ENCODE measurements at places on chromosomes 11 and 22.

- no peaks in the 10 kb centered on the region for H3K4me1 ChIP-seq
- H3K4me3 ChIP-seq: no peak overlapping the region
- no peak for DNase-seq
Observed at GRCh38 chr11:36558571-36559413, 9.0 kb upstream of the RAG1 start.

DNA sequence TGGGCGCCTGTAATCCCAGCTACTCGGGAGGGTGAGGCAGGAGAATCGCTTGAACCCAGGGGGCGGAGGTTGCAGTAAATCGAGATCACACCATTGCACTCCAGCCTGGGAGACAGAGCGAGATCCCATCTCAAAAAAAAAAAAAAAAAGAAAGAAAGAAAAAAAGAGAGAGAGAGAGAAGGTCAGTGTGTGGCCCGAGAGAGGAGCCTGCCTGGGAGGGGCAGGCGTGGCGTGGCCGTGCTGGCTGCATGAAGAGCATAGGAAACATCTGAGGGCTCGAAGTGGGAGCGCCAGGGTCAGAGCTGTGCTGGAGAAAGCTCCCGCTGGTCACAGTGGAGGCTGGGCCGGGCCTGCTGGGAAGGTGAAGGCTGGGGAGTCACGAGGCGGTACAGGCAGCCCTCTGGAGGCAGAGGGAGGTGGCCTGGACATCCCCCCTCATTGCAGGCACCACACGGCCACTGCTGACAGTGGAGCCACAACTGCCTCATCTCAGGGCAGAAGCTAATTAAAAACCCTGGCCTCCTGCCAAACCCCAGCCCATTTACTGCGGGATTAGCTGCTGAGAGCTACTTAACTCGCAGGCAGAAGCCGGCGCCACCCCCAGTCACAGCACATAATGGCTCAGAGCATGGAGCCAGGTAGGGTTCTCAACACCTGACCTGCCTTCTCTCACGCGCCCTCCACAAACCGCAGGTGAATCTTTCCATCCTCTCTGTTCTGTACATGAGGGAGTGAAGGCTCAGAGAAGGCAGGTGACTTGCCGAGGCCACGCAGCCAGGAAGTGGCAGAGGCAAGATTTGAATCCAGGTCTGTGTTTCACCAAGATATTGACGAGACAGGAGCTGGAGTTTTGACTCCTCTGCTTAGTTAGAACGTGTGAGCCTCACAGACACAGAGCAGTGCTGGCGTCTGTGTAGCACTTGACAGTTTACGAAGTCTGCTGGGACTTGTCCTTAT lies 32.6 kb downstream of the NFAM1 start:
- no peaks in the 10 kb centered on the region for H3K27me3 ChIP-seq
- no peaks in the 10 kb centered on the region for H3K36me3 ChIP-seq
- DNase-seq: no peak
- H3K4me1 ChIP-seq: peaks cover 13% of the 10 kb centered on the region

DNA sequence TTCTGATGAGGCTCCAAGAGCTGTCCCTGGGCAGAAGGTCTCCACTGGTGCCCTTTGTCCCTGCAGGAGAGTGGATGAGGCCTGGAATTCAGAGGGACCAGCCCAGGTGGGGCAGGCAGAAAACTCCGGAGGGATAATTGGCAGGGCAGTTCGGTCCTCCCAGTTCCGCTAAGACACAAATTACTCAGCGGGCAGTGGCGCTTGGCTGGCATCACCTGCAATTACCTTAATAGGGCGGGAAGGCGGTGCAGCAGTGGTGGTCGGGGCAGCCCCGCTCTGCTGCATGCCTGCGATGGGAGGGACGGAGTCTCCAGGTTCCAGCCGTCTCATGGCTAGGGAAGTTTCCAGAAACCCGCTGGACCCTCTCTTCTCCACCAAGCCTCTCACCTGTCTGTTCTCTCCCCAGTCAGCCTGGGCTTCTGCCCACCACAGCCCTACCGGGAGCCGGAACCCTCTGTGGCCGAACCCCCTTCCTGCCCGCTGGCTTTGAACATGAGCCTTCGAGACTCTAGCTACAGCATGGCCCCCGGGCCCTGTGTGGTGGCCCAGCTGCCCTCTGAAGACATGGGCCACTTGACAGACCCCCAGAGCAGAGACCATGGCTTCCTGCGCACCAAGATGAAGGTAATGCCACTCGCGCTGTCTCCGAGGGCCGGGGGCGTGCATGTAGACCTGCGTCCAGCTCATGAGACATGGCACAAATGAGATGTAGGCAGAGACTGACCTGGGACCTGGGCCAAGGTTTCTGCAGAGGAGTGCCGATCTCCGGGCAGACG lies 7.0 kb downstream of the OVOL1 start:
- DNase-seq: no peak
- H3K27me3 ChIP-seq: no peaks in the 10 kb centered on the region
- H3K27ac ChIP-seq: no peak overlapping the region
- no peaks in the 10 kb centered on the region for H3K4me1 ChIP-seq
- H3K36me3 ChIP-seq: no peaks in the 10 kb centered on the region

DNA sequence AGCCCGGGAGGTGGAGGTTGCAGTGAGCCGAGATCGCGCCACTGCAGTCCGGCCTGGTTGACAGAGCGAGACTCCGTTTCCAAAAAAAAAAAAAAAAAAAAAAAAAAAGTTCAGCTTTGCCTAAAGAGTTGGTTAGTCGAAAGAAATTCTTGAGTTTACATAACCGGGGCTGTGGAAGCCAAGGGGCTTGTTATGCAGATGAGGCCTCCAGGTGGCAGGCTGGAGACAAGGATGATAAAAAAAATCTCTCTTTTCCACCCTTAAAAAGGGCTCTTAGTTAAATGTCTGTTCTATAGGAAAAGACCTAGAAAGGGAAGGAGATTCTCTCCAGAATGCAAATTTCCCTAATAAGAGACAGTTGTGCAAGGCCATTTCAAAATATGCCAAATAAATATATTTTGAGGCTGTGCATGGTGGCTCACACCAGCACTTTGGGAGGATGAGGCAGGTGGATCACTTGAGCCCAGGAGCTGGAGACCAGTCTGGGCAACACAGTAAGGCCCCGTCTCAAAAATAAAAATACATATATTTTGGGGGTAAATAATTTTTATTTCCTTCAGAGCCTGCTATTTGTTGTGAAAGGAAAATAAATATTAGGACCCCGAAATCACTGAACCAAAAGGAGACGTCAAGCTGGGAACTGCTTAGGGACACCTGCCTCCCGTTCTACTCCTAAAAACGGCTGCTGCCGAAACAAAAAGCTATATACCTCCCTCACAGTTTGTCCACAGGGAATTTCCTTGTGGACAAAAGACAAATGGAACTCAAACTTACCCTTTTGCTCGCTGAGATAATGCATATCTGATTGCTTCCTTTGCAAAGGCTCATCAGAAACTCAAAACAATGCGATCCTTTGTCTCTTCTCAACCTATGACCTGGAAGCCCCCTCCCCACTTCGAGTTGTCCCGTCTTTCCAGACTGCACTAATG lies 2.4 kb upstream of the IFITM2 start:
- H3K36me3 ChIP-seq: no peaks in the 10 kb centered on the region
- peaks cover 14% of the 10 kb centered on the region for H3K4me1 ChIP-seq
- DNase-seq: peak; percentile 73
- H3K4me3 ChIP-seq: no peak overlapping the region
- H3K27me3 ChIP-seq: no peaks in the 10 kb centered on the region

- H3K4me1 ChIP-seq: no peaks in the 10 kb centered on the region
- H3K27me3 ChIP-seq: no peaks in the 10 kb centered on the region
- H3K4me3 ChIP-seq: no peak overlapping the region
- peak; percentile 2 for DNase-seq
- no peaks in the 10 kb centered on the region for H3K36me3 ChIP-seq
Observed at GRCh38 chr11:86869966-86870570, 69.7 kb downstream of the PRSS23 start.

- H3K4me3 ChIP-seq: no peak overlapping the region
- H3K27me3 ChIP-seq: no peaks in the 10 kb centered on the region
- no peak overlapping the region for H3K27ac ChIP-seq
Observed at GRCh38 chr22:36486619-36487384, 5.4 kb upstream of the TXN2 start.

DNA sequence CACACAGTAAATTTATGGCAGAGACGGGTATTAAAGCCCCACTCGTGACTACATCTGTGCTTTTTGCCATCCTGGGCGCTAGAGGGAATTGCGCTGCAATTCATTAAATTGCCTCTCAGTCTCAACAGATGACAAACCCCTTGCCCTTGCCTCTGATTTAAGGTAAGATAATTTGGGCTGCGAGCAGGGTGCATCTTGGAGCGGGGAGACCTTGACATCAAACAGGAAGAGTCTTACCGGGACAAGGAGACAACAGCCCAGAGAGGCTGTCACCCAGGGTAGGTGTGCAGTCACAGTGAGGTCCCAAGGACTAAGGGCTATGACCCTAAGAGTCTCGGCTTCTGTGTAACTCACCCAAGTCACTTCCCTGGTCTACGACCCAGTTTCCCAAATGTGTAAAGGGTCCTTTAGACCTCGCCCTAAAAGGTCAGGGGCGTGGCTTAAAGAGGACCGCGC lies 449 bp upstream of the TOM1 start:
- peaks cover 5% of the 10 kb centered on the region for H3K4me1 ChIP-seq
- DNase-seq: no peak
- no peaks in the 10 kb centered on the region for H3K36me3 ChIP-seq
- no peaks in the 10 kb centered on the region for H3K27me3 ChIP-seq
- peak overlapping the region; percentile 97 for H3K27ac ChIP-seq

DNA sequence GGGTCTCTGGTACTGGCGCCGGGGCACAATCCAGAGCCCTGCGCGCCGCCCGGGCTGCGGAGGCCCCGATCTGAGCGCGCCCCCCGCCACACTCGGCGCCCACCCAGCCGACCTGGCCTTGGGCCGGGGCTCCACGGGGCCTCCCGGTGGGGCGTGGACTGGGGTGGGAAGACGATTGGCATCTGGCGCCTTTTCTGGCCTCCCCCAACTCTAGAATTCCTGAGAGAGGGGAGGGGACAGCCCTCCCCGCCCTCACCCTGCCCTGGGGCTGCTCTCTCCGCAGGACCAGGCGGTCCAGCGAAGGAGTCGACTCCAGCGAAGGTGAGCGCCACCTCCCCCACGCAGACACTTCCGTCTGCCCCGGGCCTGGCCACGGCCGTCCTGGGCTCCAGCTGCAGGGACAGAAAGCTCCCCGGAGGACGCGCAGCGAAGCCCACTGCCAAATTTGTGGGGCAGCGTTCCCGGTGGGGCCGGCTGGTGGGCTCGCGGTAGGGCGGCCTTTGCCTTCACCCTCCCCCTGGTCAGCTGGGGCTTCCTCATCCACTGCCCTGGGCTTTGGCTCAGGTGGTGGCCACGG lies 593 bp downstream of the SSH3 start:
- H3K36me3 ChIP-seq: peaks cover 22% of the 10 kb centered on the region
- DNase-seq: no peak
- H3K4me1 ChIP-seq: no peaks in the 10 kb centered on the region
- H3K27me3 ChIP-seq: no peaks in the 10 kb centered on the region
- H3K4me3 ChIP-seq: peak overlapping the region; percentile 48
- H3K27ac ChIP-seq: no peak overlapping the region

- peaks cover 8% of the 10 kb centered on the region for H3K4me1 ChIP-seq
- no peak overlapping the region for H3K4me3 ChIP-seq
- H3K27ac ChIP-seq: no peak overlapping the region
Observed at GRCh38 chr11:33068611-33069340, 29.4 kb downstream of the TCP11L1 start.

GRCh38 chr11:445765-446588 lies 4.1 kb upstream of the PTDSS2 start:
- DNase-seq: no peak
- H3K27ac ChIP-seq: no peak overlapping the region
- peaks cover 45% of the 10 kb centered on the region for H3K4me1 ChIP-seq
- no peaks in the 10 kb centered on the region for H3K27me3 ChIP-seq
- no peaks in the 10 kb centered on the region for H3K36me3 ChIP-seq
- no peak overlapping the region for H3K4me3 ChIP-seq

GRCh38 chr11:74010306-74011300 lies 1.7 kb upstream of the UCP3 start:
- H3K36me3 ChIP-seq: peaks cover 3% of the 10 kb centered on the region
- peak overlapping the region; percentile 81 for H3K27ac ChIP-seq
- no peaks in the 10 kb centered on the region for H3K27me3 ChIP-seq
- H3K4me3 ChIP-seq: peak overlapping the region; percentile 27
- no peak for DNase-seq

DNA sequence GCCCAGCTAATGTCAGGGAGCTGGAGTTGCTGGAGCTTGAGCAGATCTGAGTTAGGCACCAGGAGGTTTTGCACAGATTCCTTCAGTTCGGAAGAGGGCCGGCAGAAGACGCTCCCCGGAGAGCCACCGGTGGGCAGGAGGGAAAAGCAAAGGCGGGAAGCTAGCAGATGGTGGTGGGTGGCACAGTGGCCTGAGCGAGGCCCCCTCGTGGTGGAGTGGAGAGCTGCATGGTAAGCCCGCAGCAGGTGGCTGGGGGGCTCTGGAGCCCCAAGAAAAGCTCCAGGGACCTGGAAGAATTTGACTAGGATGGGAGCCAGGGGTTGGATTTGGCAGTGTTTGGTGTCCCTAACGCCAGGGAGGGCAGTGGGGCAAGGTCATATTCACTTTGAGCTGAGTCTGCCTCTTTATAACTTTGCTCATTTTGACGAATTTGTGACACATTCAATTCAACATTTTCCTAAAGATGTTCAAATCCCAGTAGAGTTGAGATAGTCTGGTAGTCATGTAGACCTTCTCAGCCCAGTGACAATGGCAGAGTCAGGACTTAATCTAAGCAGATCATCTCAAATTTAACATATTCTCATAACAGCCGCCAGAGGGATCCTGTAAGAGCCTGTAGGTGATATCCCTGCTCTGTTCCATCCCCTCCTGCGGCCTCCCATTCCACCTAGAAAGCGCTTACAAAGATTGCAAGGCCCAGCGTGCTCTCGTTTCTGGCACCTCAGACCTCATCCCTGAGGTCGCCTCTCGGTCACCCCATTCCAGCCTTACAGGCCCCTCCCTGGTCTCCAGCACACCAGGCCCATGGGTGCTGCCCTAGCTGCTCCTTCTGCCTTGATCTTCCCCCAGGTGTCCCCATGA lies 57.9 kb downstream of the TRIM29 start:
- peak; percentile 9 for DNase-seq
- no peaks in the 10 kb centered on the region for H3K4me1 ChIP-seq
- peaks cover 3% of the 10 kb centered on the region for H3K27me3 ChIP-seq
- no peak overlapping the region for H3K27ac ChIP-seq
- no peaks in the 10 kb centered on the region for H3K36me3 ChIP-seq

DNA sequence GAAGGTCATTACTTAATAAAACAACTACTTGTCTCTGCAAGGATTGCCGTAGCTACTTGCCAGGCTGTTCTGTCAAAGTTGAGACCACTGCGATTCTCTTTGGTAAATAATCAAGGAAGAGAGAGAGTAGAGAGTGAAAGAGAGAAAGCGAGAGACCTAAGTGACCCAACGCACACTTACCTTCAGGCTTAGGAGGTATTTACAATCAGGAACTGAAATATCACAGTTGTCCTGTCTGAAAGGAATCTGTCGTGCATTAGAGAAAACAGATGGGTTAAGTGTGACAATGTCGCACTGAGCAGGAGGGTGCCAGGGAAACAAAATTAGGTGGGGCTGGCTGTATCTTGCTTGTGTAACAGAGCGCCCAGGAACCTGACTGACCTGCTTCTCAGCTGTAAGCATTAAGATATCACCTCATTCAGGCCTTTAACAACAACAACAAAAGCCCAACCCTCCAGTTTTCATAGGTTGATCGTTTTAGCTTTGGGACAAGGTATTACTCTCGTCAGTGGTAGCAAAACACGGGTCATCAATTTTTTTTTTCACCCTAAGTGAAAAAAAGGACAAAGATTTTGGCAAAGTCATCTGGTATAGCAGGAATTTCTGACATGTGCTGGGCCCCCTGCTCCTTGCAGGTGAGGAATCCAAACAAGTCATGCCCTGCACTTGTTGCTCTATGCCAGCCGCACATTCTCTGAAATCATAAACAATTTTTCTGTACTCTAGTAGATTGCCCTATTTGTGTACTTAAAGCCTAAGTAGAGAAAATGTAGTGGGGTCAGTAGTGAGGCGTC lies at the start of gene MUC15:
Gene MUC15 (minus strand): TSS at position 403 of the 794 bp plus-strand sequence. CDS start 5,169 bp downstream, outside the sequence.
- H3K4me3 ChIP-seq: no peak within 1 kb of the TSS
- H3K4me1 ChIP-seq: no peaks in the 10 kb centered on the region
- H3K27me3 ChIP-seq: no peaks in the 10 kb centered on the region
- no peak for DNase-seq
- no peak within 1 kb of the TSS for H3K27ac ChIP-seq
- H3K36me3 ChIP-seq: no peaks in the 10 kb centered on the region

Data from T-cell (primary cell).